Stimulated activated CD8-positive, alpha-beta memory T cell treated with anti-CD3 and anti-CD28 coated beads, Interleukin-12 subunit alpha, Interleukin-12 subunit beta, amount 100 ng/mL, for 4 hours (primary cell): ENCODE measurements at places on chromosomes 16 and 17.
A peak's percentile ranks its signal among the peaks of the same experiment; 100 is the strongest.

- no peak for DNase-seq
Measured at GRCh38 chr16:52141871-52142270, 405.1 kb downstream of the TOX3 start.

DNA sequence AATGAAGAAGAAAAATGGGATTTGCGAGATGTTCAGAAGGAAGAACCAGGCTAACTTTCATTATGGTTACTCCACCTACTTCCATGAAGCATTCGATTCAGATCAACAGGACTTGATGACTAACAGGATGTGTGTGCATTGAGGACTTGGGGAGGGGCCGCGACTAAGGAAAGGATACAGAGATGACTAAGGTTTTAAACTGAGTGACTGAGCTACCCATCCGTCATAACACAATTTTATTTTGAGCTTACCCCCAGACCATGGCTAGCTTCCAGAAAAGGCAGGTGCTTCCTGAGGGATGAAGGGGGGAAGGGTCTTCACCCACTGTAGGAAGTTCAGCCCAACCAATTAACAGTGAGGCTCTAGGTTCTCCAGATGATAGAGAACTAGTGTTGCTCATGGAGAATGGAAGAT, 2.5 kb upstream of the CDYL2 start:
- no peak for DNase-seq

- DNase-seq: no peak
Measured at GRCh38 chr17:80513892-80514291, 30.7 kb upstream of the RPTOR start.

- DNase-seq: no peak
Measured at GRCh38 chr17:74968361-74968780, 4.2 kb downstream of the HID1 start.

GRCh38 chr16:3101018-3101840, 2.1 kb upstream of the ZSCAN10 start:
- DNase-seq: no peak

DNA sequence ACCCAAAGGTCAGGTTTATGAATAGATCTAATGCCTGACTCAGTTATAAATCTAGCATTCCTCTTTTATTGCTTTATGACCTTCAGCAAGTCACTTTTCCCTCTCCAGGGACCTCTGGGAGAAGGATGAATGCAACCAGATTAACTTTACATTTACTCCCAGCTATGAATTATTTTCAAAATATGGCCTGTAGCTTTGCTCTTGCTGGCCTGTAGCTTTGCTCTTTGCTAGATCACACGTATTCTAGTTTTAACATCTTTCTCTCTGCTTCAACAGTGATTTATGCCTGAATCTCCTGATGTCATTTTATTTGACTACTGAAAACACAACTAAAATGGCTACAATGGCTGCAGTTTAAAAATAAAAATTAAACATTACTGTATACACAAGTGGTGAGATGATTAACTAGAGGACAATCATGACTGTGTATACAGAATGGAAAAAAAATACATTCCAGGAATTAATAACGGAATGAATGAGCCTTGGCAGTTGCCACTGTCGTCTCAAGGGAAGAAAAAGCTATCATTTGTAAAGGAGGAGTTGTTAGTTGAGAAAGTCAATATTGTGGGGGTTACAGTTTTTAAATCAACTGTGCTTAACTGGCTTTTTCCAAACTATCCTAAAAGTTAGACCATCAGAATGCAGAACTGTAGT, 434.5 kb upstream of the GOT2 start:
- no peak for DNase-seq

DNA sequence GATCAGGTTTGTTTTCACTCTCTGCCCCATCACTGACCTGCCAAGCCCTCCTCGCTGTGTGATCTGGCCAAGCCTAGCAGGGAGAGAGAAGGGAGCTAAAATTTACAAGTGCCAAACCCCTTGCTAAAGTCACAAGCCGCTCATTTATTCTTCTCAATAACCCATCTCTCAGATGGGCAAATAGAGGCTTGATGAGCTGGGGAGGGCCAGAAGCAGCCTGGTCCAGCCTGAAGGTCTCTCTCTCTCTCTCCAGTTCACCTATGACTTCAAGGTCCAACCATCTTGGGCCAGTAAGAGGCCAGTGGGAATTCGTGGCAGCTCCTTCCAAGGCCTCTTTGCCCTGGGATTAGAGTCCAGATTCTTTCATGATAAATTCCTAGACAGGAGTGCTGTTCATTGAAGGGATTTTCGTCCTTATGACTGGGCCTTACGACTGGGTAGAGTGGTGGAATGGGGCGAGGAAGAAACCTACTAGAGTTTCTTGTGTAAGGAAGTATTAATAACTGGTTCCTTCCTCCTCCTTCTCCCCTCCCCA, 3.4 kb downstream of the CA7 start:
- no peak for DNase-seq

DNA sequence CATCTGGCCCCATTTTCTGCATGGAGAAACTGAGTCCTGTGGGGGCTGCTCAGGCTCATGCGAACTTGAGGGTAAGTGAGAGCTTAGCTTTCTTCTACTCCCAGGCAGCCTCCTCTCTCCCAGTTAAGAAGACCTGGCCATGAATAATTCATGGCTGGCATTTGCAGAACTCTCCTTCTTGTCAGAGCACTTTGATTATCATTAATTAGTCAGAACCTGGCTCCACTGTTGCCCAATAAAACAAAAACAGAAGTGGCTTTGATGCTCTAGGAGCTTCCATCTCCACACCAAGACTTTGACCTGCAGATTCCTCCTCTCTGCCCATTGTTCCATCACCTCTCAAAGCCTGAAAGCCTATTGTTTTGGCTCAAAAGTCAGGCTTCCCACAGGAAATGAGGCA, 45.5 kb upstream of the CDH3 start:
- DNase-seq: no peak

- peak; percentile 48 for DNase-seq
Measured at GRCh38 chr16:21646721-21647561, 5.5 kb downstream of the IGSF6 start.

DNA sequence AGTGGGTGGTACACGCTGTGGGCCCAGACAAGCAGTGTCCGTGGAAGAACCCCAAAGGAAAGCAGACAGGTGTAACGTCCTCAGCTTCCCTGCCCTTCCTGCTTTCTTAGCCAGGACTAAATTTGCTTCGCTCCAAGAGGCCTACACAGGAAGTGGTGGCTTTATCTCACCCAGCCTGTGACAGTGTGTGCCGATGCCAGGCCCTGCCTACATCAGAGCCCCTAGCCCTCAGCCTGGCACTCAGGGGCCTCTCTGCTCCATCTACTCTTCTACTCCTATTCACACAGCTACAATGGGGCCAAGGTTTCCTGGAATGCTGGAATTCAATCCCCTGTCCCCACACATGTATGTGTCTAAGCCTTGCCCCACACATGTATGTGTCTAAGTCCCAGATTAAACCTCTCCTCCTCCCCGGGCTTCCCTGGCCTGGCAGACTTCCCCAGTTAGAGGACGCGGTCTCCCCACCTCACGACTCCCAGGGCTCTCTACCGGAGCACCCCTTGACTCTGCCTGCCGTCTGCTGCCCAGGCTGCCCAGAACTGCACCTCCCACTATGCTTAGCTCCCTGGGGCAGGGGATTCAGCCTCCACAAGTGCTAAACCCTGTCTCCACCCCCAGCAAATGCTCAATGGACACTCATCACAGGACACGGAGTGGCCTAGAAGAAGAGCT, 8.2 kb downstream of the PGAP3 start:
- DNase-seq: no peak

- DNase-seq: no peak
Measured at GRCh38 chr17:83007504-83008185, 71.8 kb upstream of the METRNL start.

DNA sequence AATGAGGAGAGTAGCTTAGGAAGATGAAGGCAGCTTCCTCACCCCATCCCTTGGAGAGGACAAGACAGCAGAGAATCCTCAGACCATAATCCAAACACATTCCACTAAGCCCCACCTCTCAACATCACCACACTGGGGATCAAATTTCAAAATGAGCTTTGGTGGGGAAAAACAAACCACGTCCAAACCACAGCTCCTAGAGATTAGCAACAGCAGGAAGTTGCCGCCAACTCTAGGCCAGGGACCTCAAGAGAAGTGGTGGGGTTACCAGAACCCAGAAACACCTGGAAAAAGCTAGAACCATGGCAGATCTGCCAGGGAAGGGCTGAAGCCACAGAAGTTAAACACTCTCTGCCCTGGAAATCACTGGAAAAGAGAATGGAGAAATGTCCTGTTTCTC, 571.6 kb downstream of the HS3ST4 start:
- no peak for DNase-seq

DNA sequence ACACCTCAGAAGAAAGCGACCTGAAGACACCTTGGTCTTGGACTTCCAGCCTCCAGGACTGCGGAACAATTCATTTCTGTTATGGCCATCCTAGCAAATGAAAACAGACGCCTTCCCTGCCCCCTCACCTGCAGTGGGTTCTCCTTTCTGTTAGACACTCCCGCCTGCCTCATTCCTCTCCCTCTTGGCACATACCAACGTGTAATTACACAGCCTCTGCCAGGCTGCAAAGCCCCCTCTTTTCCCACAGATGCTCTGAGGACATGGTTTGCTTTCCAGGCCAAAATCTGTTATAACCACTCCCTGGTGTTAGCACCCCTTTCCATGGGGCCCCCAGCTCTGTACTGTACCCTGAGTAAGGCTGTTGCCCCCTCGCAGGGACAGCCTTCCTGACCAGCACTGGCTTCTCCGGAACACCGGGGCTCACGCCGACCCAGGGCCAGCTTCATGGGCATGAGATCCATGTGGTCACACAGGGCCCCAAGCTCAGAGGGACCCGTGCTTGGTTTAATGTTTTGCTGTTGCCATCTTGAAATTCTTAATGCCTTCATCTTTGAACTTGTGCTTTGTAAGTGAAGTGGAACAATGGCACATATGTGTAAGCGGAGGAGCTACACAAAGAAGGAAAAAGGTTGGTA, 64.1 kb downstream of the SDK2 start:
- DNase-seq: no peak

DNA sequence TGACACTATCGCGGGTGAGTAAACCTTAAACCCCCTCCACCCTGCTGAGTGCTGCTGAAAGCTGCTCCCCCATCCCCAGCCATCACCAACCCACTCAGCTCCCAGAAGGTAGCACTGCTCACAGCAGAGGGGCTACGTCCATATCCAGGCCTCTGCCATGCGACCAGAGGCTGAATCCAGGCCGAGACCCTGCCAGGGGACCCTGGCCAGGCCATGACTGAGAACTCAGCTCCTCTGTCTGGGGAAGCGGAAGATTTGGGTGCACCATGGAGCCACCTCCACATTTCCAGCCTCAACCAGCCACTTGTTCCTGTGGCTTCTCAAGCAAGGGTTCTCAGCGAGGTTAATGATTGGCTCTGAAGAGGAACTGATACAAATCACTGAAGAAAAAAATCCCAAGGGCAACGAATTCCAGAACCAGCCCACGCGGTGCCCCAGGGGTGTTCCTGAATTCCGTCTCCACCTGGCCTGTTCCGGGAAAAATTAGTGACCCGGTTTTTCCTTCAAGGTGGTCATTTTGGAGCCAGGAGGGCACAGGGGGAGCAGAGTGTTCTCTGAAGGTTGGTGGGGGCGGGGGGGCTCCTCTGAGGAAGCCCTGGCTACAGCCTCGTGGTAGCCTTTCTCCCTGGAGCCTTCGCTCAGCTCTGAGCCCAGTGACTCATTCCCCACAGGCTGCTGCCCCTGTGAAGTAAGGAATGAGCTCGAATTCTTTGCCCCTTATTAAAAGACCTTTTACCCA, 9.3 kb upstream of the SLC16A5 start:
- no peak for DNase-seq

- DNase-seq: no peak
Measured at GRCh38 chr17:44061446-44061845, 5.0 kb downstream of the LSM12 start.

DNA sequence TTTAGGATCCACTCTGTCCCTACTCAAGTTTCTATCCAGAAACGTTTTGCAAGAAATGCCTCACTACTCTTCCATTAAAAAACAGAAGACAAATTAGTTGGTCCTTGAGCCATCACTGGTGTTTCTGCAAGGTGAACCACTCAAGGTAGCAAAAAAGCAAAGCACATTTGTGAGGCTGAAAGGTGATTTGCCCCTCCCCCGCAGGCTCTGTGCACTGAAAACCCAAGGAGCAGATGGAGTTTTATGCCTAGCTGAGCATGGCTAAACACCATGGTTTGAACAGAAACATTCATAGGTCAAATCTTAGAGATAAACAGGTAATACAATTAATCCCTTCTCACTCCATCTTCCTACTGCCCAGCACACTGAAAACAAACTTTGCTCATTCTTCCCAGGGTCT, 538.2 kb upstream of the CDH5 start:
- DNase-seq: no peak

GRCh38 chr17:29086628-29087332, 43.8 kb downstream of the PIPOX start:
- no peak for DNase-seq

- no peak for DNase-seq
Measured at GRCh38 chr16:50616883-50617645, 64.0 kb downstream of the SNX20 start.

GRCh38 chr17:81329927-81330883, 35.1 kb upstream of the SLC38A10 start:
- no peak for DNase-seq

GRCh38 chr17:74296548-74296936, 22.5 kb downstream of the DNAI2 start:
- DNase-seq: no peak

GRCh38 chr16:24946155-24946554, 69.0 kb downstream of the ARHGAP17 start:
- no peak for DNase-seq

DNA sequence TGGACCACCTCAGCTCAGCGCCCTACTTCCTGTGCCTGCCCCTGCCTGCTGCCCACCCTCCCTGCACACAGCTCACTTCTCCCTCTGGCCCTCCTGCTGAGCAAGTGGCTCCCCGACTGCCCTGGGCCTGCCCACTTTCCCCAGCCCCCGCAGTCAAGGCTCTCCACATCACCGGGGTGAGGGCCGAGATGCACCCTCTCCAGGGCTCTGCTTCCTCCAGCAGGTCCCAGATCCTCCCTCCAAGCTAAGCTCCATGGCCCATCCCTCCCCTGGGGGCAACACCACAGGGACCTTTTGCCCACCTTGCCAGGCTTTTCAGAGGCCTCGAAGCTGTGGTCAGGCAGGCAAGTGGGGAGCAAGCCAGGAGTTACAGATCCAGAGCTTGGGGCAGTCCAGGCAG, 820.2 kb downstream of the KCNJ18 start:
- DNase-seq: no peak

GRCh38 chr17:28484296-28484695, 10.9 kb downstream of the SLC13A2 start:
- DNase-seq: no peak

GRCh38 chr17:50289991-50290702, 15.9 kb downstream of the TMEM92 start:
- no peak for DNase-seq

- peak; percentile 90 for DNase-seq
Measured at GRCh38 chr17:59154721-59155438, at the start of gene SKA2. Gene SKA2 (minus strand): TSS chr17:59155186. CDS start chr17:59155163, 23 bp downstream.

- no peak for DNase-seq
Measured at GRCh38 chr17:36127911-36128310, 24.3 kb downstream of the CCL4 start.

GRCh38 chr16:81066681-81067080, 10.4 kb downstream of the C16orf46 start:
- DNase-seq: no peak

- no peak for DNase-seq
Measured at GRCh38 chr17:13462673-13463124, 139.0 kb downstream of the HS3ST3A1 start.

- DNase-seq: peak; percentile 53
Measured at GRCh38 chr17:75764711-75765421, at the start of gene GALK1. Gene GALK1 (minus strand): TSS chr17:75765192. CDS start chr17:75765136, 56 bp downstream.

GRCh38 chr16:56547120-56547948, 17.5 kb upstream of the MT4 start:
- DNase-seq: no peak
